Activated T-helper 17 cell treated with anti-CD3 and anti-CD28 coated beads, Interleukin-2, amount 50 U/mL, for 72 hours (primary cell): ENCODE measurements at places on chromosomes 12 and 14. TPM values are rescaled to one million over a fixed set of nuclear protein-coding genes. Genes with fewer than 3 reads are reported as not detected.

The SLC10A1 gene
- total RNA-seq = not detected

The DEGS2 gene
- total RNA-seq = 8.3 TPM

- peak overlapping the region; percentile 100 for H3K27ac ChIP-seq
- H3K4me3 ChIP-seq = peak overlapping the region; percentile 95
- peaks cover 10% of the 10 kb centered on the region for H3K36me3 ChIP-seq
- H3K4me1 ChIP-seq = peaks cover 22% of the 10 kb centered on the region
- no peak for ATAC-seq
- no peaks in the 10 kb centered on the region for H3K27me3 ChIP-seq
Measured at GRCh38 chr12:57934819-57935218, 6.5 kb upstream of the ATP23 start.

DNA sequence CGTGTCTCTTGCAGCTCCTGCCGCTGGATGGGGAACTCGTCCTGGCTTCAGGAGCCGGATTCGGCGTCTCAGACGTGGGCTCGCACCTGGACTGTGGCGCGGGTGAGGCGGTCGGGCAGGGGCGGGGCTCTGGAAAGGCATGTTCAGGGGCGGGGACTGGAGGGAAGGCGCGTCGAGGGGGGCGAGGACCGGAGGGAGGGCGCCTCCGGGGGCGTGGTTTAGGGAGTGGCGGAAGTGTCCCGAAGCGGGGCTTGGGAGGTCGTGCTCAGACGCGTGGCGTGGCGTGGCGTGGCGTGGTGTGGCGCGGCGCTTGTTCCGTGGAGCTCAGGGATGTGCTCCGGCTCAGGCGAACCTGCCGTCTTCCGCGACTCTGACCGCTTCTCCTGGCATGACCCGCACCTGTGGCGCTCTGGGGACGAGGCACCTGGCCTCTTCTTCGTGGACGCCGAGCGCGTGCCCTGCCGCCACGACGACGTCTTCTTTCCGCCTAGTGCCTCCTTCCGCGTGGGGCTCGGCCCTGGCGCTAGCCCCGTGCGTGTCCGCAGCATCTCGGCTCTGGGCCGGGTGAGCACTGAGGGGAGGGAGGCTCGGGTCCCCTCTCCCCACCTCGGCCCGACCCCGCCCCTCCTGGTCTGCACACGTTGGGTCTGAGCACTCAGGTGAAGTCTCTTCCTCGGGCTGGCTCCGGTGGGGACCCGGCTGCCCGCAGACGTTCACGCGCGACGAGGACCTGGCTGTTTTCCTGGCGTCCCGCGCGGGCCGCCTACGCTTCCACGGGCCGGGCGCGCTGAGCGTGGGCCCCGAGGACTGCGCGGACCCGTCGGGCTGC lies 6.2 kb downstream of the AMN start:
- peak overlapping the region; percentile 47 for H3K4me3 ChIP-seq
- no peaks in the 10 kb centered on the region for H3K4me1 ChIP-seq
- H3K36me3 ChIP-seq = no peaks in the 10 kb centered on the region
- ATAC-seq = peak; percentile 69
- peaks cover 8% of the 10 kb centered on the region for H3K27me3 ChIP-seq

DNA sequence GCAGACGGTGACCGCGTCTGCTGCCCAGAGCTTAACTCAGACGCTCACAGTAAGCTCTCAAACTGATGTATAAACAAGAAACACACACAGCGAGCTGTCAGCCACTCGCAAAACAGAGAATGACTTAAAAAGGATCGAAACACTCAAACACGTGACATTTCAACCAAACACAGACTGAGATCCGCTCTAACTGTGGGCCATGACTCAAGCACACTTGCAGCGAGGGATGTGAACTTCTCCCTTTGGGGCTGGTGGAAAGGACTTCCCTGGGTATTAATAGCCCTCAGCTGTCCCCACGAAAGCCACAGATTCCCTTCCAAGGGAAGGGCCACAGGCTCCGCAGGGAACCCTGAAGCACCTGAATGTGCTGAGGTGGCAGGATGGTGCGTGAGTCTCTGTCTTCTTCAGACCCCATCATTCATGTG lies 29.1 kb downstream of the CCDC88C start:
- peaks cover 24% of the 10 kb centered on the region for H3K36me3 ChIP-seq
- peak; percentile 93 for ATAC-seq
- no peaks in the 10 kb centered on the region for H3K27me3 ChIP-seq
- H3K27ac ChIP-seq = peak overlapping the region; percentile 63
- H3K4me3 ChIP-seq = peak overlapping the region; percentile 75
- peaks cover 44% of the 10 kb centered on the region for H3K4me1 ChIP-seq

DNA sequence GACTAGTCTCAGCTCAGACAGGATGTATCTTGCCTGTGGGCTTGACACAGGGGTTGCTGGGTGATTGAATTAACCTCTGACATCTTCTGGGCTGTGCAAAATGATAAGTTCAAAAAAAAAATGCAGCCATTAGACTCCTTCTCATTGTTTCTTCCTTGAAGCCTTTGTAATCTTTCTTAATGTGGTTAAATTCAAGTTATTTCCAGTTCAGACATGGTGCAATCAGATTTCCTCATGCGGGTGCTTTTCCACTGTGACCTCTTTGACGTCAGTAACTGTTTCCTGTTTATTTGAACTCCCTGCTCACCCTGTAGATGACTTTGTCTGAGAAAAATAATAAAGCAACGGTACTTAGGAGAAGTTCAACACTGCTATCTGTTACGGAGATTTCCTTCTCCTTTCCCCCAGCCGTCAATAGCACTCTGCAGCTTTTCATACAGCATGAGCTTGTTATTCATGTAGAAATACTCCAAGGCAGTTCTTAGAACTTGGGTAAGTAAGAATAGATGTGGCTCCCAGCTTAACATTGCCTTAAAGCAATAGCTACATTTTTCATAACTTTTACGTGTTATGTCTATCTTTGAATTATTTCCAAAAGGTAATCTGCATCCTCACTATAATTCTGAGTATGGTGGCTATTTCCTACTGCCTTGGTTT lies 155.5 kb downstream of the PRKCH start:
- H3K4me1 ChIP-seq = peaks cover 62% of the 10 kb centered on the region
- ATAC-seq = peak; percentile 55
- H3K27me3 ChIP-seq = no peaks in the 10 kb centered on the region
- peak overlapping the region; percentile 96 for H3K27ac ChIP-seq

DNA sequence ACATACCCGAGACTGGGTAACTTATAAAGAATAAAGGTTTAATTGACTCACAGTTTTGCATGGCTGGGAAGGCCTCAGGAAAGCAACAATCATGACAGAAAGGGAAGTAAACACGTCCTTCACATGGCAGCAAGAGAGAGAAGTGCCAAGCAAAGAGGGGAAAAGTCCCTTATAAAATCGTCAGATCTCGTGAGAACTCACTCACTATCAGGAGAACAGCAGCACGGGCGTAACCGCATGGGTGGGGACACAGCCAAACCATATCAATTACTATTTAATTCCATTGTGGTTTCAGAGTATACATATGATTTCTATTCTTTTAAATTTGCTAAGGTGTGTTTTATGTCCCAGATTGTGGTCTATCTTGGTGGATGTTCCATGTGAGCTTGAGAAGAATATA lies 117.9 kb downstream of the SCAF11 start:
- peaks cover 20% of the 10 kb centered on the region for H3K4me1 ChIP-seq
- H3K36me3 ChIP-seq = peaks cover 91% of the 10 kb centered on the region
- no peaks in the 10 kb centered on the region for H3K27me3 ChIP-seq
- ATAC-seq = no peak

DNA sequence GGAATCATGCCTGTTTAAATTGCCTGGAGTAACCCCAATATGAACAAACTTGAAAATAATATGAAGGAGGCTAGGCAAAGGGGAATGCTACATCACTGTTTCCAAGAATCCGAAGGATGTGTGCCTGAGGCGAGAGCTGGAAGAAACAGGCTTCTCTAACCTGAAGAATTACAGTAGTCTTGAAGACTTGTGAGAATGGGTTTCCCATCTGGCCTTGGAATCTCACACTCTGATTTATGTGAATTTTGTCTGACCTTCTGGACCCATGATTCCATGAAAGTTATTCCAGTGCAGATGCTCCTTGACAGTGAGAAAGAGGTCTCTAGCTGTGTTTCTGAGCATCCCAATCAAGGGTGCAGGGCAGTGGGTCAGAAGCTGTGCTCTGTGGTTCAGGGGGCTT lies 122.1 kb upstream of the PARP11 start:
- ATAC-seq = no peak
- peaks cover 15% of the 10 kb centered on the region for H3K4me1 ChIP-seq
- no peak overlapping the region for H3K4me3 ChIP-seq
- no peaks in the 10 kb centered on the region for H3K27me3 ChIP-seq
- H3K27ac ChIP-seq = no peak overlapping the region

DNA sequence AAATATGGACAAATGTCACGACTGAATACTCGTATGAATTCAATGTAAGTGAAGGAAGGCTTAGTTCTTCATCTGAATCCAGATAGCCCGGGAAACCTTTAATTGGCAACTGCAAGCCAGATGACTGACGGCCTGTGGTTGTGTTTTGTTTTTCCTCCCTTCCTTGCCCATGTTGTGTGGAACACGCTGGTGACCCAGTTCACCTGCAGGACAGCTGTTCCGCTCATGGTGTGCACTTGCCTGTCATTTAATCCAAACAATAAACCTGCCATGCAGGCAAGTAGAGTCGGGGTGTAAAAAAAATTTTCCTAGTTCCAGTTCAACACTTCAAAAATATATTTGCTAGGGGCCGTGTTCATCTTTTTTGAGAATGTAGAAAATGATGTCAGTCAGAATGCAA lies 88.0 kb downstream of the TMEM132D start:
- H3K27ac ChIP-seq = no peak overlapping the region
- no peak overlapping the region for H3K4me3 ChIP-seq
- ATAC-seq = no peak
- H3K36me3 ChIP-seq = no peaks in the 10 kb centered on the region

GRCh38 chr12:128078301-128078971 lies 188.5 kb upstream of the TMEM132C start:
- no peaks in the 10 kb centered on the region for H3K36me3 ChIP-seq
- H3K4me1 ChIP-seq = no peaks in the 10 kb centered on the region
- H3K4me3 ChIP-seq = no peak overlapping the region
- H3K27me3 ChIP-seq = no peaks in the 10 kb centered on the region
- no peak overlapping the region for H3K27ac ChIP-seq

GRCh38 chr14:52961060-52961639 lies 10.3 kb upstream of the FERMT2 start:
- ATAC-seq = peak; percentile 85
- no peaks in the 10 kb centered on the region for H3K36me3 ChIP-seq
- peak overlapping the region; percentile 29 for H3K27ac ChIP-seq
- H3K4me1 ChIP-seq = peaks cover 16% of the 10 kb centered on the region
- H3K4me3 ChIP-seq = peak overlapping the region; percentile 31

DNA sequence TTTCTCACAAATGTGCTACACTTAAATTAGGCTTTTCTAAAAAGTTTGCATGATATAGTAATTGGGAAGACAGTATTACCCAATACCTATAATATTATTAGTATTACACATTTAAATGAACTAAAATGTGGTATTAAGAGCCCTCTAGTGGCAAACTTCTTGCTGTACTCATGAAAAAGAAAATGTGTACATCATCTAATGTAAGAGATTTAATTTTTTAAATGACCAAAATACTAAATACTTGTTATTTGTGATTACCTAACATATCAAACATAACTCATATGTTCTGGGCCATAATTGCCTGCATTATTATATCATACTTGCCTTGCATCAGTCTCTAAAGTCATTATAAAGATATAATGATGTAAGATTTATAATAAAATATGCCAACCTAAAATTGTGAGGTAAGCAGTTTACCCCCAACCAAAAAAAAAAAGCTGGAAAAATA lies 64.2 kb downstream of the DNAI7 start:
- H3K27ac ChIP-seq = no peak overlapping the region
- no peak for ATAC-seq
- peaks cover 3% of the 10 kb centered on the region for H3K27me3 ChIP-seq
- no peaks in the 10 kb centered on the region for H3K4me1 ChIP-seq
- H3K4me3 ChIP-seq = no peak overlapping the region

DNA sequence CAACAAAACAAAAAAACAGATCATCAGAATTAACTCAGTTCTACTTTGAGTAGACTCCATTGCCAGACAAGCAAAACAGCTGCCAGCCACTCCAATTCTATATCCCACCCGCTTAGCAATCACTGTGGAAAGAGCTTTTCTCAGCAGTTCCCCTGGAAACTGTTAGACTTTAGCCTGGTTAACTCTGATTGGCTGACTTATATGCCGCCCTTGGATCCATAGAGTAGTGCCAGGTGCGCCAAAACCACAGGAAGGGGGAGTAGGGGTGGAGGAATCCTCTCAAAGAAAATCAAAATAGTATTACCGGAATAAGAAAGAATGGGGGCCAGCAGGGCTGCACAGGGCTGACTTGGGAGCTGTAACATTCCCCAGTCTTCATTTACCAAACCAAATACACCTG lies 5.4 kb upstream of the EML5 start:
- no peaks in the 10 kb centered on the region for H3K36me3 ChIP-seq
- H3K4me1 ChIP-seq = no peaks in the 10 kb centered on the region
- no peak overlapping the region for H3K4me3 ChIP-seq
- ATAC-seq = no peak

DNA sequence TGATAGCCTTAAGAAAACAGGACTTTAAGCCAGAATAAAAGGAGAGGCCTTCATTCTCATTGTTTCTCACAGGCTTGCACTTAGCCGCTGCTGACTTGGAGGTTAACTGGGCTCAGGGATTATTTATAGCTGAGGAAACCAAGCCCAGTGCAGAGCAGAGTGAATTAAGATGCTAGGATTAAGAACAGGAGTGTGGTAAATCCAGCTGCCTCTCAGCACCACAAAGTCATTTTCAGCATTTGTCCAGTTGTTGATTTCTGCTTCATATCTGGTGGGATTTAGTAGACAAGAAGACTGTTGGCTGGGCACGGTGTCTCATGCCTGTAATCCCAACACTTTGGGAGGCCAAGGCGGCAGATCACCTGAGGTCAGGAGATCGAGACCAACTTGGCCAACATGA lies 14.3 kb upstream of the KRT73 start:
- H3K4me3 ChIP-seq = no peak overlapping the region
- peaks cover 9% of the 10 kb centered on the region for H3K27me3 ChIP-seq
- no peak for ATAC-seq

DNA sequence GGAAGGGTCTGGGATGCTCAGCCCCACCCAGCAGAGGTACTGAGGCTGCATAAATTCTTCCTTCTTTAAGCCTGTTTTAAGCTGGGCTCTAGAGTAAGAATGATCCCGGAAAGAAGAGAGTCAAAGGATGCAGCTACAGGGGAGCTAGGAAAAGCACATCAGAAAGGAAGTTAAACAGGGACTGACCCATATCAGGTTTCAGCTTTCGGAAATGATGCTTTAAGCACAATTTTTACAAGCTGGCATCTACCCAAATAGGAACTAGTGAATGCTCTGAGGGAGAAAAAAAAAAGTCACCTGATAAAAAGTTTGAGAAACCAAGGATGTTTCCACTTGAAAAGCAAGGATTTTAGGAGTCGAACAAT lies 22.0 kb downstream of the TSPAN8 start:
- H3K27ac ChIP-seq = no peak overlapping the region
- no peaks in the 10 kb centered on the region for H3K27me3 ChIP-seq
- no peaks in the 10 kb centered on the region for H3K36me3 ChIP-seq
- H3K4me1 ChIP-seq = no peaks in the 10 kb centered on the region
- ATAC-seq = no peak

DNA sequence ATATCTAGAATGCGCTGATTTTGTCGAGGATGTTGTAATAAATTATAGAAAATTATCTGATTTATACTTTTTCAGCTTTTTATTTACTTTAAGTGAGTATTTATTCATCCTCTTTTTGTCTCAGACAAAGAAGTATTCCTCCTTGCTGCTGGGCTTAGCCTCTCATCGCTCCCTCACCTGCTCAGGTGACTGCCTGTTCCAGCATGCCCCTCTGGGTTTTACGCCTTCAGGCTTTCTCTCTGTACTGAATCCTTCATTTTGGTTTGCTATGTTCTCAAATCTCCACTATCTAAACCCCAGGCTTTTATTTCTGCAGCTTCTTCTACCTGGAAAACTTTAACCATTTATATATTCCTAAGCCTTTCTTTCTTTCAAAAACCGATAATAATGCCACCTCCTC lies 1650.9 kb upstream of the SEL1L start:
- no peaks in the 10 kb centered on the region for H3K27me3 ChIP-seq
- no peak for ATAC-seq
- H3K36me3 ChIP-seq = no peaks in the 10 kb centered on the region
- H3K4me1 ChIP-seq = no peaks in the 10 kb centered on the region
